ENCODE measurements at places on chromosomes 5 and 9.
A peak's percentile ranks its signal among the peaks of the same experiment; 100 is the strongest.

GRCh38 chr5:139078345-139078744 is 119.8 kb downstream of the SIL1 start:
- DNase-seq = peak; percentile 56

DNA sequence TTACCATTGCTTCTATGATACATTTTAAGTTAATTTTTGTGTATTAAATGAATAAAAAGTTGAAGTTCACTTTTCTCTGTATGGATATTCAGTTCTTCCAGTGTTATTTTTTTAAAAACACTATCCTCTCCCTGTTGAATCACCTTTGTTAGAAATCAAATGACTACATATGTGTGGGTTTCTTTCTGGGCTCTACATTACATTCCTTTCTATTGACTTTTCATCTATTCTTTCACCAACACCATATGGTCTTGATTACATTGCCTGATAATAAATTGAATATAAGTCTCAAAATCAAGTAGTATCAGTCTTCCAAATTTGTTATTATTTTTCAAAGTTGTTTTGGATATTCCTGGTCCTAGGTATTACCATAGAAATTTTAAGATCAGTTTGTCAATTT is 7.3 kb upstream of the RASEF start:
- no peak for DNase-seq

DNA sequence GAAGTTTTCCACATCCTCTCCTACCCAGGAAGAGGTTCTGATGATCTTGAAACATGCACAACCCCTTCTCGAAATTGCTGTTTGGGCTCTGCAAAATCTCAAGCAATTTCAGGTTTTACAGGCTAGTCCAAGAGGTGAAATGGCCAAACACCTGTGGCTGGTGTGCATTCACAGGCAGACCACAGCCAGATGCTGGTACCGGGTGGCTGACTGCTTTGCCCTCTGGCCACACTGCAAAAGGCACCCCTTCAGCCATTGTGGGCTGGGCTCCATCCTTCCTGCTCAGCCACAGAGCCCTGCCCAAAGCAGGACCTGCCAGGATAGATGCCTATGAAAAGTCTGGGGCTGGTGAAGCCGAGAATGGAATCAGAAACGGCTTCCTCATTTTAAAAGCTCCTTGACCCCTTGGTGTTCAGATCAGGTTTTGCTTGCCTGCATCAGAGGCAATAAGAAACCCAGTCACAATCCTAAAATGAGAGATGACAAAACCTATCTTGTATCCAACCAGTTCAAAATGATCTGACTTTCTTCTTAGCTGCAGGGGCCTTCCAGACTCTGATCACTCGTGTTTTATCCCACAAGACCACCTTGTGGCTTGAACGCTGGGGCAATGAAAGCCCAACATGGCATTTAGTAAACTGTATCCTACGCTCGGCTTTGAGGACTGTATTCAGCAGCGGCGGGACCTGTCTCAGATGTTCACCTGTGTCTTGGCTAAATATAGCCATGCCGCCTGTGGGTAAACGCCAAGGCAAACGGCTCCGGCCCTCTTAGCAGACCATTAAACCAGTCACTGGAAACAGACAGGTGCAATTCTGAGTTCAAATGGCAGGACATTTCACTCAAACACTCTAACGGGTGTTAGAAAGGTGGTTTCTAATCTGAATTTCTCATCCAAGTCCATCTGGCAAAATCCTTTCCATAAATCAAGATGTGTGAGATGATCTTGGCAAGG is 49.6 kb downstream of the EPB41L4B start:
- DNase-seq = no peak

- peak; percentile 19 for DNase-seq
Observed at GRCh38 chr9:120654272-120654671, 60.0 kb downstream of the MEGF9 start.

DNA sequence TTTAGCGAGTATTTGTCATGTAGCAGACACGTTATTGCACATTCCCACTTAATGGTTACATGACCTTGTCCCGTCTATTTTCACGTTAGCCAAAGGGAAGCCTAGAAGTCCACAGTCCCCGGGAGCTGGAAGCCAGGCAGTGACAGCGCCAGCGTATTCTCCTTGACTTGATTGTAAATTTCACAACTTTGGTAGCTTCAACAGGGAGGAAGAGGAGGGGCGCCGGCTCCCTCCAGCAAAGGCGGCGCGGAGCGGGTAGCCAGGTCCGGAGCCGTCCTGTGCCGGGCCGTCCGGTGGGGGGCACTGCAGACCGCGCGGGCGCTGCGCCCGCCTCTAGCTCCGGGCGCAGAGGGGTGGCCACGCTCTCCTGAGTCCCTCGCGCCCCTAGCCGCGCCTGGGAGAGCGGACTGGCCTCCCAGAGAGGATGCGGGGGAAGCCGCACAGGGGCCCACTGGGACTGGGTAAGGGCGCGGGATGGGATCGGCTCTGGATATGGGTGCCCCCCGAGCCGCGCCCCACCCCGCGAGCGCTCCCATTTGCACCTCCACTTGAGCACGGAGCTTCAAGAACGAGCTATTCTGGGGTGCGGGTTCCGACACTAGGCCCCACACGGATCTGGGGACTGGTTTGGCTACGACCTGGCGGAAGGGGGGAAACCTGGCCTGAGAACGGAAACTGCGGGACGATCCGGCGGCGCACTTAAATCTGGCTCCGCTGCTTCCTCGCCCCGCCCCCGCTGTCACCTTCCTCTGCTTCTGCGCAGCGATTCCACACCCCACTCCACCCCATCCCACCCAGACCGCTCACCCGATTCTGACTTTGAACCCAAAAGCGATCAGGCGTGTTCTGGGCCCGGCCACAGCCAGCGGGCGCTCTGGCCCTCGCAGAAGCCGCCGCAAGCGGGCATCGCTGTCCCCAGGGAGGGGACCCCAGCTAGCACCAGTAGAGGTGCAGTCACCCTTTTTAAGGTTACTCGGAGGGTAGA is 23.8 kb downstream of the KLF4 start:
- DNase-seq = peak; percentile 69

DNA sequence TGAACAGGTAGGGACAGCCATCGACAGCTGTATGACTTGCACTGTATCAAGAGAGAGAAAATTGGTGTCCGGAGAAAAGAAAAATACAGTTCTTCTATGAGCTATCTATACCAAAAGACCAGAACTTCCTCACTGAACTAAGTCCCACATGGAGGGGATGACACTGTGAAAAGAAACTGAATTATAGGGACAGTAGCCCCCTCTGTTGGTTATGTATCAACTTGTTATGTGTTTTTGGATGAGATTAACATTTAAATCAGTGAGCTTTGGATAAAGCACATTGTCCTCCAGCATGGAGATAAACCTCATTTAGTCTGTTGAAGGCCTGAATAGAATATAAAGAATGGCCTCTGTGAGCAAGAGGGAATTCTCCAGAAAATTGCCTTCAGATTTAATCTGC is 176.6 kb upstream of the SH3GL2 start:
- peak; percentile 8 for DNase-seq

DNA sequence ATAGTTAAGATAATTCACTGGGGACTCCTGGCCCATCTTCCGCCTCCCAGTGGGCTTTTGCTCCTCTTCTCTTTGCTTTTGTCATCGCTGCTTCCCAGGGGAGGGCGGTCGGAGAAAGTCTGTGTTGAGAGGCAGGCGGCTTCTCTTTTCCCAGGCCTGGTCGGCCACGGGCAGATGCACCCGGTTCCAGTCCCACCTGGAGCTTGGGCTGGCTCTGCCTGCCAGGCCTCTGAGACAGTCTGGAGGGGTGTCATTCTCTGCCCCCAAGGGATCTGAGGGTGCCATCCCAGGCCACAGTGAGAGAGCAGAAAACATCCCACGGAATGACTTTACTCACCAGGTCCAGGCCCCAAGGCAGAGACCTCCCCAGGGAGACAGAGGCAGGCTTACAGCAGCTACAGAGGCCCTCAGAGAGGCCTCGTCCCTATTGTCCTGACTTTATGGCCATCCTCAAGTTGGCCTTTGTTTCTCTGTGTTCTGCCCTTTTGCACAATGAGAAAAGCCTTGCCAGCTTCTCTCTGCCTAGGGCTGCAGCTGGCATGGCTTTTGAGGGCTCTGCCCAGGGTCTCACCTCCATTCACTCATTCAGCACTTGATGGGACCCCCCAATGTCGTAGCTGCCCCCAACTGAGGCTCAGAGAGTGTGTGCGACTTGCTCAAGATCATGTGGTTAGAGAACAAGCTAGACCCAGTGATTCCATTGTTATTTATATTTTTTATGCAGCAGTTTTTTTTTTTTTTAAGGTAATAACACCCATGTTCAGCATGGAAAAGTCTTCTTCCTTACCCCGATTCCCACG is 44.2 kb upstream of the BOD1 start:
- no peak for DNase-seq

DNA sequence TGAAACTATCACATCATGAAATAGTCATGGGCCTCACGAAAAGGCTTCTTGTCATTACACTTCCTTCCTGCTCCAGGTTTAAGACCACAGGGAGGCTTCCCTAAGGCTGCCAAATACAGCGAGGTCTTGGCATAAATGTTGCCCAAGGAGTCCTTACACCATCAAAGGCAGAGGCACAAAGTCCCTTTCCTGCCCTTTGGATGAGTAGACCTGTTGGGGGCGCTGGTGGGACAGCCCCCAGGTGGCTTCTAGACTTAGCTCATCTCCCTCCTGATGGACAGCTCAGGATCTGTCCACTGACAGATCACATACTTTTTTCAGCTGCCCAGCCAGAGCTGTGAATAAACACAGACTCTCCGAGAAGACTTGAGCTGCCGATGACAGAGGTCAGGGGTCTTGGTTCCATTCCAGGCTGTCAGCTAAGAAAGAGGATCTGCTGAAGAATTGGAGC is 15.5 kb upstream of the MEGF9 start:
- DNase-seq = peak; percentile 61

- no peak for DNase-seq
Observed at GRCh38 chr9:135343136-135343535, 136.4 kb upstream of the PPP1R26 start.

DNA sequence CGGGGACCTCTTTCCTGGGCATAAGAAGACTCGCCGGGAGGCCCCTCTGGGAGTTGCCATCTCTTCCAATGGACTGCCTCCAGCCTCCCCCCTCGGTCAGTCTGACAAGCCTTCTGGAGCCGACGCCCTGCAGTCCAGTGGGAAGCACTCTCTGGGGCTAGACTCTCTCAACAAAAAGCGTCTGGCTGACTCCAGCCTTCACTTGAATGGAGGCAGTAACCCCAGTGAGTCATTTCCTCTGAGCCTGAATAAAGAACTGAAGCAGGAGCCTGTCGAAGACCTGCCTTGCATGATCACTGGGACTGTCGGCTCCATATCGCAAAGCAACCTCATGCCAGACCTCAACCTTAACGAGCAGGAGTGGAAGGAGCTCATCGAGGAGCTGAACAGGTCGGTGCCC is 28.4 kb upstream of the LTC4S start:
- peak; percentile 76 for DNase-seq

- DNase-seq = no peak
Observed at GRCh38 chr9:120242116-120242811, 337.7 kb downstream of the CDK5RAP2 start.

DNA sequence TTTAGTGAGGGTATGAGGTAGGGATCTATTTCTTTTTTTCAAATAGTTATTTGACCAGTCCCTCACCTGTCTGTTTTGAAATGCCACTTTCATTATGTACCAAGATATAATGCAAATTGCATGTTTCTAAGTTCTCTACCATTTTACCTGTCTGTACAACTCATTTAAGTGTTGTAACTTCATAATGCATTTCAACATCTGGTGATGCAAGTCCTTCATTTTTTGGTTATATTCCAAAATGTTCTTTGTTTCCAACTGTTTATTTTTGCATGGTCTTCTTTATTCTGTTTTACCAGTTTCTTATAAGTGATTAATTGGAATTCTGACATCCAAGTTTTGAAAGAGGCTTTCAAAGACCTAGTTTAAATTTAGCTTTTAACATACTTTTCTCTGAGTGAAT is 26.8 kb downstream of the TDRD7 start:
- no peak for DNase-seq

DNA sequence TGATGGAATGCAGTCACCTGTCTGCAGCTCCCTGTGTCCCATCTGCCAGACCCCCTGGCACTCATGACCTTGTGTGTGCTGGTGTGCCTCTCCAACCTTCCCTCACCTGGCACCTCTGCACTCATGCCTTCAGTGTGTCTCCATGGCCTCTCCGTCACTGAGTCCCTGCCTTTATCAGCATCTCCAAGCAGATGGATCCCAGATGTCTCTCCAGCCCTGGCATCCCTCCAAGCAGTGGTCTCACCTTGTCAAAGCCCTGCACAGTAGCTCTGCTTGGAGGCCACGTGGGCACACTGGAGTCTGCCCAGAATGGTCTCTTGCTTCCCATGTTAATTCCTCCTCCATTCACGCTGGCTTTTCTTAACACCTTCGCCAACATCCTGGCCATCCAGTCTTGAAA is 84.8 kb downstream of the DAP start:
- DNase-seq = no peak

GRCh38 chr5:135944967-135945560 is 9.7 kb downstream of the LECT2 start:
- peak; percentile 80 for DNase-seq

DNA sequence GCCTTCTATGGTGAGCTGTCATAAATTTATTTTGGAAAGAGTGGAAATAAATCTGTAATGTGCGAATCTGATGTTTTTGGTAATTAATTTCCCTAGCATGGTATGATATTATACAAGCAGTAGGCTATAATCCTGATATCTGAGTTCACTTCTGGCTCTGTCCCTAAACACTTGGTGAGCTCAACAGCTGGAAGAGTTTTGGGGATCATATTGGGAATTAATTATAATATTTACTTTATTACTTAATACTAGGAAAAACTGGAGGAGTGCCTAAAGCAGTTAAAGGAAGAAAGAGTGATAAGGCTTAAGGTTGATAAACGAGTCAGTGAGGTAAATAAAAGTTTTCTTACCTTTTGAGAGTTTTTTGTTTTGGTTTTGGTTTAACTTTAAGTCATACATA is 26.8 kb downstream of the CEP78 start:
- no peak for DNase-seq

GRCh38 chr9:83936523-83936922 is 15.3 kb upstream of the KIF27 start:
- DNase-seq = no peak

- no peak for DNase-seq
Observed at GRCh38 chr5:178371362-178372111, 138.9 kb upstream of the PHYKPL start.

All from inflammatory macrophage treated with lipopolysaccharide for 4 hours (primary cell).